ENCODE measurements at places on chromosomes 4 and X.

DNA sequence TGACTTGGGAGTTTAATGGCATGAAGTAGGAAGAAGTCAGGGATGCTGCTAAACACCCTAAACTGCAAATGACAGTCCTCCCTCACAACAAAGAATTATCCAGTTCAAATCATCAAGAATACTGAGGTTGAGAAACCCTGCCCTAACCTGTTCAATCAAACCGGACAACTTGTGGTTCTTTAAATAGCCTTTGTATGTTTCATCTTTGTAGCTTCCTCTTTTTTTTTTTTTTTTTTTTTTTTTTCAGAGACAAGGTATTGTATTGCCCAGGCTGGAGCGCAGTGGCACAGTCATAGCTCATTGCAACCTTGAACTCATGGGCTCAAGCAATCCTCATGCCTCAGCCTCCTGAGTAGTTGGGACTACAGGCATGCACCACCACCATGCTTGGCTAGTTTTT, 52.5 kb upstream of the TTC29 start:
- DNase-seq: no peak

DNA sequence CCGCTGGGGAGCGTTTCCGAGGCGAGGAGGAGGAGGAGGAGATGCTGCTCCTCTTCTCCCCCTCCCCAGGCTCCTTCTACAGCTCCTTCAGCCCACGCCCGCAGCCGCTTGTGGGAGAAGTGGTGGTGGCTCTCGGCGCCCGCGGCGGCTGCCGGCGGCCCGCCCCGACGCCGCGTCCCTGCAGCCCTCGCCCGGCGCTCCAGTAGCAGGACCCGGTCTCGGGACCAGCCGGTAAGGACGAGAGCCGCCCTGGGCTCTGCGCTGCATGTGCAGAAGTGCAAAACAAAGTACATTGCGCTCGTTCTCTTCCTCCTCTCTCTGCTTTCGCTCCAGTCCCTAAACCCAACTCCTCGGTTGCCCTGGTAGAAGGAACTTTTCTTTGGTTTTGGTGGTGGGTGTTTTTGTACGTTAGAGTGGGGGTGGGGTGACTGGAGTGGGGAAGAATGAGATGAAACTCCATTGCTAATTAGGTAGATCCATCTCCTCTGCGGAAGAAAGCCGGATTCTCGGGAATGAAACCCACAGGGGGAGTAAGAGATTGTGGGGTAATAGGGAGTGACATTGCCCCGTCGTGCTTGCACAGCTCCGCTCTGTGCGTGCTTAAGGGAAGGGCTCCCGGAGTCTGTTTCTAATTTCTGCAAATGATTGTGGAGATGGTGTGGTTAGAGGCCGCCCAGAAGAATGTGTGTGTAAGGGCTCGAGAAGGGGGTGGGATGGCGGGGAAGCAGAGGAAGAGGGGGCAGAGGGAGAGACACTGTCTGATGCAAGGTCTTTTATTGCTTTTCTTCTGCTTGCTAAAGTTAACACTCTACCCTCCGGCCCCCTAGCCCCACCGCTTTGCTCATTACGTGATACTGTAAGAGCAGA, 677 bp downstream of the PTPN13 start:
- no peak for DNase-seq

- peak; percentile 40 for DNase-seq
Observed at GRCh38 chrX:133776072-133776471, 209.3 kb downstream of the GPC3 start.

DNA sequence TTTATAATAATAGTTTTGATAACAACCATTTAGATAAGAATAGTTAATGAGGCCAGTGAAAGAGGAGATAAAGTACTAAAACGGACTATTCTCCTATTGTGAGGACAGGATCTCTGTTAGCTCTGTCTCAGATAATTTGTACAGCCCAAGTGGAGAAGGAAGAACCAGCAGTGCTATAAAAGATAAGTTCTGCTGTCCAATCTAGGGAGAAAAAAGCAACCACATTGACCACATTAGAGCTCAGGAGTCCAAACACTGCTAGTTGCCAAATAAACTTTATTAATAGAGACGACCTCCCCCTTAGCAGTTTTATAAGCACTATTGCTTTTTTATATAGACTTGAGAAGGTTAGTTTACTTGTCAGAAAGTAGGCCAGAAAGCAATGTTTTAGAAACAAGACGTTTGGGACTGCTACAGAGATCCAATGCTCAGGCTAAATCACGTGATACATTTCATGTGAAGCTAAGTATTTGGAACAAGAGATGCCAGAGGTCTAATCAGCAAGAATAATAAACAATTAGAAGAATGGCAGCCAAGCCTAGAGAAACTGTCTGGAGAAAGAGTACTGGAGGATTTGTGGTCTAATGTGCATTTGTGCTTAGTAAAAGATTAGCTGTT, 15.9 kb downstream of the IL15 start:
- DNase-seq: no peak

- no peak for DNase-seq
Observed at GRCh38 chr4:81214144-81214880, 710 bp downstream of the PRKG2 start.

DNA sequence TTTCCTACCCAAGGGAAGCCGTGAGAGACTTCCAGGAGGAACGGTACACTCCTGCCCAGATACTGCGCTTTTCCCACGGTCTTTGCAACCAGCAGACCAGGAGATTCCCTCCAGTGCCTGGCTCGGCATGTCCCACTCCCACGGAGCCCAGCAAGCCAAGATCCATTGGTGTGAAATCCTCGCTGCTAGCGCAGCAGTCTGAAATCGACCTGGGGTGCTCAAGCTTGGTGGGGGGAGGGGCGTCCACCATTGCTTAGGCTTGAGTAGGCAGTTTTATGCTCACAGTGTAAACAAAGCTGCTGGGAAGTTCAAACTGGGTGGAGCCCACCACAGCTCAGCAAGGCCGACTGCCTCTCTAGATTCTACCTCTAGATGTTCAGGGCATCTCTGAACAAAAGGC, 284.8 kb upstream of the FGF13 start:
- DNase-seq: no peak
